Stimulated activated CD8-positive, alpha-beta memory T cell treated with anti-CD3 and anti-CD28 coated beads, Interleukin-2, amount 100 ng/mL, for 1 hour (primary cell): ENCODE measurements at places on chromosomes 2 and 18.

DNA sequence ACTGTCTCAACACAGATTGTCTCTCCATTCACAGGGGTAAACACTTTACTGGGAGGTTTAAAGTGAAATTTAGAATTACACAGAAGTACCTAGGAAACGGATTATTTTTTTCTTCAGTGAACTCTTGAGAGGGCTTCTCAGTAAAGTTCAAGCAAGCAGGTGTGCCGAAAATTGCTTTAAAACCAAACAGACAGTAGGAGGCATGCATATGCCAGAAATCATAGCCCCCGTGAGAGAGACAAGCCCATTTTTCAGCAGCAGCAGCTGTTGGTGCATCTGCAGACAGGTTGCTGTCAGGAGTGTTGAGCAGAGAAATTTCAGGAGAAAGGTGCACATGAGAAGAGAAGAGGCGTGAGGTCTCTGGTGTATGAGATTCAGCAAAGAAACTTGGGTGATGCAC lies 2115.5 kb upstream of the CELF4 start:
- DNase-seq = no peak

DNA sequence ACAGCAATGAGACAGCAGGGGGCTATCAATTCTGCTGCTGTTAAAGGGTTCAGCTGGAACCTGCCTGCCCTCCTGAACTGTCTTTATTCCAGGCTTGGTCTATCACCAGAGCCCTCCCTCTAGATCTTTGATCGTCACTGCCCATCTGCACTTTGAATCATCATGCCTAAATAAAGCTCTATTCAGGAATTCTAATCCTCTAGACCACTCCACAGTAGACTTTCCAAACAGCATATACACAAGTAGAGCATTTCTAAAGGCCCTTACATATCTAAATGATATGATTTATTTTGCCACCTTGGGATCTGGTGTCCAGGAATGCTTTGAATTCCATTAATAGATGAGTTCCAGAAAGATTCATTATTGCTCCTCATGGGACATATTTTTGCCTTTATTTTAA lies 542.1 kb upstream of the SYT4 start:
- no peak for DNase-seq

GRCh38 chr2:25000036-25000435 lies 28.3 kb upstream of the DNAJC27 start:
- no peak for DNase-seq

- no peak for DNase-seq
Measured at GRCh38 chr2:98704499-98705332, 26.2 kb downstream of the MGAT4A start.

- DNase-seq = no peak
Measured at GRCh38 chr2:157004789-157005188, 252.7 kb upstream of the GALNT5 start.

DNA sequence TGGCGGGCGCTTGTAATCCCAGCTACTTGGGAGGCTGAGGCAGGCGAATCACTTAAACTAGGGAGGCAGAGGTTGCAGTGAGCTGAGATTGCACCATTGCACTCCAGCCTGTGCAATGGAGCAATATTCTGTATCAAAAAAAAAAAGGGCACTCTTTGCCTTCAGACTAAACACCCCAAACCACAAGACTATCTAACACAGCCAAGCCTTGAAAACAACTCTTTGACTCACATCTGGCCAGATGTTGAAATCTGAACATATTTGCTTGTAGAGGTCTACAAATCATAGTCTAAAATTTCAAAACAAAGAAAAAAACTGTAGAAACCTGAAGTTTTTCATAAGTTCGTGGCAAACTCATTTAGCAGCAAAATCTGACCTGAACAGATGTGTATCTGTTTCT lies 94.9 kb downstream of the FAM161A start:
- no peak for DNase-seq

DNA sequence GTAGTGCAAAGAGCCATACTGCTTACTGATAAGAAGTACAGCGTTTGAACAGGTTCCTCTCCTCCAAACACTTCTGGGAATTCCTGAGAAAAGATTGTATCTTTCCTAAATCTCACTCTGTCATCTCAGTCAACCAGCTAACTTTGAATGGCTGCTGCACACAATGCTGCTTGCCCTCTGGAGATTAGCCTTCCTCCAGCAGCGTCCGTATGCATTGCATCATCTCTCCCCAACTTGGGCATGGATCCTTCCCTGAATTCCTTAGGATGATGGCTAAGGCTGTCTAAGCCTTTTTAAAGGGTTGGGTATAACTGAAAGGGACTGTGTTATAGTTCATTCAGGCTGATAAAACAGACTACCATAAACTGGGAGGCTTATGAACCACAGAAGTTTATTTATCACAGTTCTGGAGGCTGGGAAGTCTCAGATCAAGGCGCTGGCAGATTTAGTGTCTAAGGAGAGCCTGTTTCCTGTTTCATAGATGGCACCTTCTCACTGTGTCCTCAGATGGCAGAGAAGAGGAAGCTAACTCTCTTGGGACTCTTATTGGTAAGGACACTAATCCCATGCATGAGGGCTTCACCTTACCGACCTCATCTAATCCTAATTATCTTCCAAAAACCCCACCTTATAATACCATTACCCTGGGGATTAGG lies 105.3 kb downstream of the PAX3 start:
- no peak for DNase-seq

GRCh38 chr2:163800951-163801381 lies 65.2 kb upstream of the FIGN start:
- no peak for DNase-seq

DNA sequence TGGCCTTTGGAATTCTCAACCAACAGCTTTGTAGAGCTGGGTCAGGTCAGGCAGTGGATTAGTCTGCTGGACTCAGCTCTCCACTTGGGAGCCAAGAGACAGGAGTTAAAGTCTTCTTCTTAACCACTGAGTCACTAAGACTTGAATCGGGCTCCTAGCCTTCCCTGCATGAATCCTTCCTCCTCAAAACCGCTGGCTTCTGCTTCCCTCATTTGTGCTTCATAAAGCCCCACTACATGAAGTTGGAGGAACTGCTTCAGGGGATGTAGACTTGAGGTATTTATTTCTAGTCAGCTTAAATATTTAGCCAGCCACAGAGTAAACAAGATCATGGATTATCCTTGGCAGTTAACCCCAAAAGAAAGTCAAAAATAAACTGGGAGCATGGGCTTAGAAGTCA lies 536.3 kb upstream of the TNP1 start:
- no peak for DNase-seq

GRCh38 chr2:224646242-224646846 lies 61.2 kb upstream of the CUL3 start:
- DNase-seq = no peak

GRCh38 chr2:191297033-191297432 lies 51.8 kb downstream of the MYO1B start:
- no peak for DNase-seq
